NAMALWA (cell line): ENCODE measurements at places on chromosomes 1 and 21.

GRCh38 chr1:189596197-189596596, 881.5 kb downstream of the BRINP3 start:
- DNase-seq = no peak

DNA sequence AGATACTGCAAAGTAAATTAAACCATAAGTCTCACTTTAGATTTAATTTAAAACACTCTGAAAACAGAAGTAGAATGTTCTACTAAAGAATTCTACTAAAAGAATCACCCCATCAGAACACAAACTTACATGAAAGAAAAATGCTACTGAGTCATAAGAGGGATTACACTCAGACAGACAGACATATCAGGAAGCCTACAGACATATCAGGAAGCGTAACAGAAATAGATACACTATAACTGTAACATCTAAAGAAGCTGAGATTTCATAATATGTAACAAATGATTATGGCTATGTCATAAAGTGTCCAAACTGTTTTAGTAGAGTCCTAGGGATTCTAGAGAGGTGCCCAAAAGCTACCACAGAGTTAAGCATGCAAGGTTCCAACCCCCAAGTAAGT, 23.9 kb downstream of the FOXJ3 start:
- no peak for DNase-seq

DNA sequence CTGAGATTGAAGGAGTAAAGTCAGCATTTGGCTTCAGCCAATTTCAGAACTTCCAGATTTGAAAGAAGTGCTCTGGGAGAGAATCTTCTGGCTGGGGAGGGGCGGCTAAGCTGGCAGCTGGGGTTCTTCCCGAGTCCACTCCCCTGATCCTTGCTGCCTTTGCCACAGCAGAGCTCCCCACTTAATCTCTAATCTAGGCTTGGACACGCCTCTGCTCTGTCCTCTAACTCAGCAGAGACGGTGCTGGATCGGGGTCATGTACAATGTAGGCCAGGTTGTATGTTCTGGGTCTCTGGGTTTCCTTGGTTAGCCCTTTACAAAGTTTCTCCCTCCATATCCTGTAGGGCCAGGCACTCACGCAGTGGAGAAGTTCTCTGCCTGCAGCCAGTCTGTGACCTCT, 10.1 kb upstream of the GSTM3 start:
- no peak for DNase-seq

DNA sequence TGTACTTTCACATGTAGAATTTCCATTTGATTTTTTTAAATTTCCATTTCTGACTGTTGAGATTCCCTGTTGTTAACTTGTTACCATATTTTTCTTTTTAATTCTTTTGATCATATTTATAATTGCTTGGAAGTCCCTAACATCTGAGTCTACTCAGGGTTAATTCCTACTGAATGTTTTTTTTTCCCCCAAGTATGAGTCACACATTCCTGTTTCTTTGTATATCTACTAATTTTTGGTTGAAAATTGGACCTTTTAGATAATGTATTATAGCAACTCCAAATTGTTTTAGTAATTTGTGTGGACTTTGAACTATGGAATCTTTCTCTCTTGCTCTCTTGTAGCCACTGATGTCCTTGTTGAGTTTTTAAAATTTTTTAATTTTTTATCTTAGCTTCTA, 54.6 kb downstream of the STXBP3 start:
- DNase-seq = no peak
